Aortic smooth muscle cell (primary cell): ENCODE measurements at places on chromosomes 2 and 18. TPM values are rescaled to one million over a fixed set of nuclear protein-coding genes. Genes with fewer than 3 reads are reported as not detected.

TRIM54 gene
- total RNA-seq = 0.13 and 0.19 TPM in 2 replicates

COL4A4 gene
- 22.1 and 33.4 TPM in 2 replicates for total RNA-seq

STAT4 gene
- 0.31 and 0.53 TPM in 2 replicates for total RNA-seq

TMEM37 gene
- 0.13 TPM in 1 of 2 replicates, not detected in the other for total RNA-seq

RND3 gene
- total RNA-seq = 274 and 285 TPM in 2 replicates

ARID5A gene
- total RNA-seq = 12.9 and 29.5 TPM in 2 replicates
